Stimulated activated CD4-positive, alpha-beta T cell treated with anti-CD3 and anti-CD28 coated beads, Interleukin-15, amount 100 ng/mL, for 1 hour (primary cell): ENCODE measurements at places on chromosomes 12 and 14.
A peak's percentile ranks its signal among the peaks of the same experiment; 100 is the strongest.

DNA sequence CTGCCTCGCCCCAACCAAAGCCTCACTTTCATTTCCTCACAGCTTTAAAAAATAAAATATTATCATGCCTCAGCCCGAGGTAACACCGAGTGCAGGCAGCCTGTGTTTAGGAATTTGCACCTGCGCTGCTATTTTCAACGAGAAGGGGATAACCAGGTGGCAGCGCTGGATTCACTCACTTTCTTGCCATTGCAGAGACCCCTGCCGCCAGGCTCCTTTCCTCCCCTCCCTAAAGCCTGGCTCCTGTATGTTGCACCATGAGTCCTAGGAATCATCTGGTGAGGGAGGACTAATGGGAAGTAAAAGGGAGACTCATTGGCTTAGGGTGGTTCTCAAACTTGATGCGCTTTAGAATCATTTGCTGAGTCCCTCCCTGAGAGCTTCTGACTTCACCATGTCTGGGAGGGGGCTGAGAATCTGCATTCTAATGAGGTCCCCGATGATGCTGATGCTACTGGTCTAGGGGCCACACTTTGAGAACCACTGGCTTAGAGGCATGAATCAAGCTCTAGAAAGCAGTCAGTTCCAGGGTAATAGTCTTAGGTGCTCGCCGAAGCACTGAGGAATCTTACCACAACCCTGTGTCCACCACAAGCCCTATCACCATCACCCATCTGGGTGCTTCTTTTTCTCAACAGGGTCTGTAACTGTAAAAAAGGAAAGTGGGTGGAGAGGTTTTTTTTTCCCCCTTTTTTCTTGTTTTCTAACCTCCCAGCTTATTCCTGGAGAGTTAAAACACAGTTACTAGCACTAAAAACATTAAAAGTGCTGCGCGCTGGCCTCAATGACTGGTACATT, 83.8 kb downstream of the SLC38A1 start:
- no peak for DNase-seq

DNA sequence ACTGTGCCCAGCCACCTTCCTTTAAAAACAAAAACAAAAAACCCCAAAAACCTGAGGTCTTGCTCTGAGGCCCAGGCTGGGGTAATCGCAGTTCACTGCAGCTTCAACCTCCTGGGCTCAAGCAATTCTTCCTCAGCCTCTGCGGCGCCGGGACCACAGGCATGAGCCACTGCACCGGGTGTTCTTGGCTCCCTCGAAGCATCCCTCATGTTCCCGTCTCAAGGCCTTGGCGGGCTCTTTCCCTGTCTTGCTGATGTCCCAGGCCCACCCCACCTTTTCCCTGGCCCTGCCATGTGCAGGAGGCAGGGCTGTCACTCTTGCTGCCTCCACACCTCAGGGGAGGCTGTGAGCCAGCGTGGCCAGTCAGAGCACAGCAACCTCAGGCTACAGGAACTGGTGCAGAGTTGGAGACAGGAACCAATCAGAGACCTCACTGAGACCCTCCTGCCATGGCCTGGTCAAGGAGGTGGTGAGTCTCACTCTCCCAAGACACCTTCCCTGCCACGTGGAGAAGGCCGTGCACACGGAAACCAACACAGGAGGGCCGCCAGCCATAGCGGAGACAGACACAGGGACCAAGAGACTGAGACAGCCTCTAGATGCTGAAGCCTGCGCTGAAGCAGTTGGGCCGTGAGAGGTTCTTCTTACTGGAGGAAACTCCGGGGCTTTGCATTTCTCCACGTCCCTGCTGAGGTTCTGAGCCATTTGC, 6.0 kb upstream of the AMN start:
- DNase-seq: no peak

DNA sequence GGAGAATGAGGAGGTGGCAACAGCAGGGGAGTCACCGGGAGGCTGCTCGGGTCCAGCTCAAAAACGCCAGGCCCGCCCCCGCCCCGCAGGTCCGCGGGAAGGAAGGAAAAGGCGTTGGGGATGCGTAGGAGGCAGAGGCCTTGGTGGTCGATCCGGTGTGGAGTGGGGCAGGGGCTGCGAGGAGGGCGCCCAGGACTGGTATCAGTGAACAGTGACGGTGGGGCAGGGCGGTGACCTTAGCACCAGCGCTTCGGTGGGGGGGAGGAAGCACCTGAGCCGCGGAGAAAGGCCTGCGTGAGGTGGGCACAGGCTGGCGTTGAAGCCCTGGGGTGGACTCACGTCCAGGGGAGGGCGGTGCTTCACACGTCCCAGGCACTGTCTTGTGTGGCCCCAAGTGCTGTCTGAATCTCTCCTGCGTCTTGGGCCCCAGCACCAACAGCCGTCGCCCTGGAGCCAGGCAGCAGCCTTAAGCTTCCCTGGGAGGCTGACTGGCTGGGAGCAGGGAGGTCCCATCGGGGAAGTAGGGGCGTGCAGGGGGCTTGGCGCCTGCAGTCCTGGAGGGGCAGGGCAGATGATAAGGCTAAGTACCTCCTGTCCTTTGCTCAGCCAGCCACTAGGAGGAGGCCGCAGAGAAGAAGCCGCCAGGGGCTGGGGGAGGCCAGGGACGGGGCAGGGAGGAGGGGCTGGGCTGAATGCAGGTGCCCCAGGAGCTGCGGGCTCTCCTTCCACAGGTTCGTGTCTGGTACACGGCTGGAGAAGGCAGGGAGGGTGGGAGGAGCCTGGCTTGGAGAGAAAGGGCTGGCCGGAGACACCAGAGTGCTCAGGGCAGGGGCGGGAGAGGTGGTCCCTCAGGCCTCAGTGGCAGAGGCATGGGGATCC, 26.5 kb downstream of the ZBTB42 start:
- no peak for DNase-seq

DNA sequence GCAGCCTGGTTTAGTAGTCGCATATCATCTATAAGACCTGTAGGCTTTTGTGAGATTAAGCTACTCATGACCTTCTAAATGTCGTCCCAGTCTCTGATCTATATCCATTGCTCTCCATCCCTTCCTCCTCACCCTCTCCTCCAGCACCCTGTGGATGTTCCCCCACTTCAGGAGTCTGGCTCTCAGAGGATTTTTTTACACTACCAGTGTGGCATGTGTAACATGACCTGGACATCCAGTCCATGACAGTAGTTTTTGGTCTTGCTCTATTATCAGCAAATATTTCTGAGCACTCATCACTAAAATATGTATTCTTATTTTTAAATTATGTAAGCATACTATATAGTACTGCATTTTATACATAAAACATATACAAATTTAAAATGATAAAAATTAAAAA, 142.1 kb downstream of the DYRK2 start:
- no peak for DNase-seq

DNA sequence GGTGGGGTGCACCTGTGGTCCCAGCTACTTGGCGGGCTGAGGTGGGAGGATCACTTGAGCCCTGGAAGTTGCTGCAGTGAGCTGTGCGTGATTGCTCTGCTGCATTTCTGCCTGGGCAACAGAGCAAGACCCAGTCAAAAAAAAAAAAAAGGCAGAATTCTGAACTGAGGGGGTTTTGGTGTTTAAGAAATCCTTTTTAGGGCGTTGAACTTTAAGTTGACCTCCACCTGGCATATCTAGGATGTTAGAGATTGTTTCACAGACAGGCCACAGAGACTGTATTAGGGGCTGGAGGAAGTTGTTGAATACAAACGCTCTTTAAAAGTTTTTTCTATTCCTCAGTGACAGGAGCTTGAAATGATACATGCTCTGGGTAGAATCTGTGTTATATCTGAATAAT, 60.5 kb downstream of the FBXW8 start:
- no peak for DNase-seq

GRCh38 chr14:97788846-97789526, 991.8 kb downstream of the VRK1 start:
- DNase-seq: no peak

DNA sequence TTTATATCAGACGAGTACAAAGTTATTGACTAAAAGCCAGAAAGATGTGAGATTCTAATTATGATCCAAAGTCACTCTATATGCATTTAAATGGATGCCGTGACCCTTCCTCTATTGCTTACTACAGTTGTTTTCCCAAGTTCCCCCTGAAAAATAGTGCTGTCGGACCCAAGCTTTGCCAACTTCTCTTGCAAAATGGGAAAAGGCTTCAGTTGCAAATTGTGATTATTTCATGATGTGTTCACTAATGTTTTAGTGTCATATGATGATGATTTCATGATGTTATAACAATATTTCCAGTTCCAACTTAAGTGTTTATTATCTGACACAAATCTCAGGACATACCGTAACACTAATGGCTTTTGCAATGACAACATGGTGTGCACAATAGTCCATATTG, 534.6 kb upstream of the ATP2B1 start:
- no peak for DNase-seq

DNA sequence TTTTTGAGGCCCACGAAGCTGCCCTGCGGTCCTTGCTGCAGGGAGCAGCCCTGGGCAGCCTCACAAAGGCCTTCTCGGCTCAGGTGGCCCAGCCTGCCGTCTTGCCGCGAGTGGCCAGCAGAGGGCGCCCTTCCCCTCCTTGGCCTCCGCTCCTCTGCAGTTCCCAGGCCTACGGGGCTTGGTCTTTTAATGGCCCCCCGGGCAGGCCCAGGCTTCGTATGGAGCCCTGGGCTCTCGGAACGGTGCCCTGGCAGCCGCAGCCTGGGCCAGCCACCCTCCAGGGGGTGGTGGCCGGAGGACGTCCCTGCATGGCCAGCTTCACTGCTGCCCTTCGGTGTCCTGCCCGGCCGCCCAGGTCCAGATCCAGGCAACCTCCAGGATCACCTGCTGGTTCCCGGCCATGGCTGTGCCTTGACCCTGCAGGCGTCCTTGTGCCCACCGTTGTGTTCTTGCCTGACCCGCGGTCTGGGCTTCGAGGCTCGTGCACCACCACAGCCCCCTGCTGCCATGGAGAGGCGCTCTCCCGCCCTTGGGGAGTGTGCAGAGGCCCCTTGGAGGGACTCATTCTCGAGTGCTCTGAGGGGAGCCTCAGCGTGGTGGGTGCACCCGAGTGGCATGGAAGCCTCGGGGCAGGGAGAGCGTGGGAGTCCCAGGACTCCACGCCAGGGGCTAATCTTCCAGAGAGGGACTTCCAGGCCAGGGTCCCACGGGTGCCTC, 9.4 kb downstream of the ASPG start:
- DNase-seq: peak; percentile 65

GRCh38 chr12:49678711-49679110, 28.5 kb downstream of the FMNL3 start:
- no peak for DNase-seq

DNA sequence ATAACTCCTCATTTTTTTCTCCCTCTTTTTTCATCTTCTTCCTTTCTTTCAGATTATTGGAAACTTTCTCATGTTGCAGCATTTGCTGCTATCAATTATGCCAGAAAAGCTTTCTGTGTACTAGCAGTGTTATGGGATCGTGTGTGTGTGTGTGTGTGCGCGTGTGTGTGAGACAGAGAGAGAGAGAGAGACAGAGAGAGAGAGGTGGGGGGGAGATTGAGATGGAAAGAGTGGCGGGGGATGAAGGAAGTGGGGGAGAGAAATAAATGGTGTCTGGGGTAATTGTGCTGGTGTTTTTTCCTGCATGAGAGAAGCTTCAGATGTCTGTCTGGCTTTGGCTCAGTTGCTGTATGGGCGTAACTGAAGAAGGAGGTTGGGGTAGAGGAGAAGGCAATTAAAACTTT, 268.9 kb downstream of the RAD51B start:
- DNase-seq: no peak

GRCh38 chr12:53071591-53072551, 7.3 kb downstream of the SPRYD3 start:
- DNase-seq: no peak

DNA sequence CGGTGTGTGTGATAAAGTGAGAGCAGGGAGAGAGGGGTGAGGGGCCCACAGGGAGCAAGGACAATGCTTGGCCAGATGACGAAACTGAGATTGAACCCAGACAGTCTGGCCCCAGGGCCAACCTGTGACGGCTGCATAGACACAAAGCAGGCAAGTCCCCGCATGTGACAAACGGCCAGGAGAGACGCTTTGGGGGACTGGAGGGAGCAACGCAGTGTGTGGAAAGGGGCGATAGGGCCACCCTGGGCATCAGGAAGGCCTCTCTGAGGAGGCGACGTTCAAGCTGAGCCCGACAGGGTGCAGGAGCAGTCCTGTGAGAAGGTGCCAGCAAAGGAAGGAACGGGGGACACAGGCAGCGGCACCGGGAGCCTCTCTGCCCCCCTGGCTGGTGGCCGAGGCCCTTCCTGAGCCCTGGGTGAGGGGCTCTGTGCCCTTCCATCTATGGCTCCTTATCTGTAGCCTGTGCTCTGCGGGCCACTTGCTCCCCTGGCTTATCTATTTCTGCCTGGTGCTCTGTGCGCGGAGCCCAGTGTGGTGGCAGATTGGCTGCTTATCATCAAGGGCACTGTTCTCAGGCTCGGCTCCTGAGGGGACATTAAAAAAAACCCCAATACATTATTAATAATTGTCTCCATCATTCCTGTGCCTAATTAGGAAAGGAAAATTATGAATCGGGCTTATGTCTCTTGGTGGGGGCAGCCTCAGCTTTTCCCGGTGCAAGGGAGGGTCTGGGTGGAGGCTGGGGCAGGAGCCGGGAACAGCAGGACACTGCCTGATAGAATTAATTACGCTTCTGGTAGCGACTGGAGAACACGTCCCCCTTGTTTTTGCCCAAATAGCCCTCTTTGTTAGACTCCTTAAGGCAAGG, 39.8 kb downstream of the PRIMA1 start:
- no peak for DNase-seq

DNA sequence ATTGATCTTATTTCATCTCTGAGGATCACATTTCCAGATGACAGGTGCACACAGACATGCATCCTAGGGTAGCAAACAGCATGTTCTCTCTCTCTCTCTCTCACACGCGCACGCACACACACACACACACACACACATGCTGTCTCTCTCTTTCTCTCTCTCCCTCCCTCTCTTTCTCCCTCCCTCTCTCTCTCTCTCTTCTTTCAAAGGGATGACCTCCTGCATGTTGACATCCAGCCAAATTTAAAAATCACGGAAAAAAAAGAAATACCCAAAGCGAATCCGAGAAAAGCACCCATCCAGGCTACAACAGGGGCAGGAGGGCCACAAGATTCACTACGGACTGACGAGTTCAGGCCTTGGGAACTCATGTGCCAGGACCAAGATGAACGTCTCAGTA, 2.3 kb downstream of the KSR2 start:
- no peak for DNase-seq

- no peak for DNase-seq
Observed at GRCh38 chr14:68333262-68333661, 459.6 kb downstream of the ZFP36L1 start.

- DNase-seq: no peak
Observed at GRCh38 chr14:63848890-63849289, 3.9 kb upstream of the SYNE2 start.

DNA sequence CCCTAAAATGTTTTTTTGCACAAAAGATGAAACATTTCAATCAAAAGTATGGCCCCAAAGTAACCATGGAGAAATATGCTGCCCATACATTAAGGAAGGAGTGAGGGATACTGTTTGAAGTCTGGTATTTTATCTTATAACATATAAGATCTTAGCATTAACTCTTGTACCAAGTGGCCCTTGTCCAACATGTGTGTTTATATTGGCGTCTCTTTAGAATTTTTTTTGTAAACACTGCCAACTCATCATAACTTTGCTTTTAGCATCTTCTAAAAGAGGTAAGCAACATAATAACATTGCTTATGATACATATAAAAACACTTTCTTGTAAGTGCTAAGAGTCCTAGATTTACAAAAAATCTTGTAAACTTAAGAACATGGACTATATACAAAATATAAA, 419.7 kb downstream of the ADAMTS20 start:
- no peak for DNase-seq

GRCh38 chr12:97751704-97752103, 289.1 kb downstream of the RMST start:
- DNase-seq: no peak
